ENCODE measurements at places on chromosomes 3 and 15.

- no peak for DNase-seq
- peaks cover 4% of the 10 kb centered on the region for H3K36me3 ChIP-seq
- H3K27ac ChIP-seq = no peak overlapping the region
- H3K4me1 ChIP-seq = peaks cover 4% of the 10 kb centered on the region
- H3K4me3 ChIP-seq = no peak overlapping the region
Measured at GRCh38 chr3:71987089-71987735, 202.3 kb upstream of the PROK2 start.

DNA sequence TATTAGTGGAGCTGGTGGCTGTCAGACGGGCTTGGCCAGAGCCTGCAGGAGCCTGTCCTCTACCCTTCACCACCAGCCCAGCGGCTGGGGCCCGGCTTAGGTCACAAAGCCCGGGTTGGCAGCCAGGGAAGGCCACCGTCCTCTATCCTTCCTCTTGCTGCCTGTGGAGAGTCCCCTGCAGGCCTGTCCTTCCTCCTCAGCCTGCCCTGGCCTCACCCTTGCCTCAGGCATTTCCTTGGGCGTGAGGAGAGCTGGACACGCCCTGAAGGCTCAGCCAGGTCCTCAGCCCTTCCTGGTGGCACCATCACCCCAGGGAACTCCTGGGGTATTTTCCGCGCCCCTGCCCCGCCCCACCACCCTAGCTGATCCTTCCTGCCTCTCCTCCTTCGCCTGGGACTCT is 7.7 kb downstream of the CHAC1 start:
- H3K36me3 ChIP-seq = peaks cover 11% of the 10 kb centered on the region
- H3K4me3 ChIP-seq = no peak overlapping the region
- peak; percentile 74 for DNase-seq

- peak; percentile 36 for DNase-seq
- no peaks in the 10 kb centered on the region for H3K27me3 ChIP-seq
- peak overlapping the region; percentile 81 for H3K27ac ChIP-seq
- H3K4me1 ChIP-seq = peaks cover 38% of the 10 kb centered on the region
Measured at GRCh38 chr15:97504031-97504792, 456.3 kb upstream of the ARRDC4 start.

- DNase-seq = no peak
- H3K27ac ChIP-seq = no peak overlapping the region
- no peak overlapping the region for H3K4me3 ChIP-seq
- H3K27me3 ChIP-seq = no peaks in the 10 kb centered on the region
- no peaks in the 10 kb centered on the region for H3K4me1 ChIP-seq
Measured at GRCh38 chr3:53744351-53744750, 101.9 kb downstream of the CHDH start.

DNA sequence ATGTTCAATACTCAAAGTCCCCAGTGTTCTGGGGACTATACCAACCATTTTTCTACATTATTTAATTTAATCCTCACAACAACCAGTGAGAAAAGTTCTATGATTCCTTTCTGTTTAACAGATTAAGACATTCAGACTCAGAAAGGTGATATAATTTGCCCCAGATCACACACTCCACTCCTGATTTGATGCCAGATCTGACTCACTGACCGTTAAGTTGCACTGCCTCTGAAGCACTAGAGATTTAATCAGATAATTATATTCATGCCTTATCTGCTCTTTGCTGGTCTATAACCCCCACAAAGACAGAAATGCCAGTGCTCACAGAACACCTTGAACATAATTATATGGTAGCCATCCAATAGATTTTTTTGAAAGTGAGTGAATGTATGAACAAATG is 501.0 kb downstream of the IGSF11 start:
- no peaks in the 10 kb centered on the region for H3K4me1 ChIP-seq
- no peaks in the 10 kb centered on the region for H3K36me3 ChIP-seq
- H3K27ac ChIP-seq = no peak overlapping the region
- no peak overlapping the region for H3K4me3 ChIP-seq
- no peaks in the 10 kb centered on the region for H3K27me3 ChIP-seq
- no peak for DNase-seq
